Foreskin fibroblast (primary cell): ENCODE measurements at places on chromosomes 13 and 19.

GRCh38 chr13:113350065-113350937 is 13.6 kb downstream of the GRTP1 start:
- DNase-seq = no peak

DNA sequence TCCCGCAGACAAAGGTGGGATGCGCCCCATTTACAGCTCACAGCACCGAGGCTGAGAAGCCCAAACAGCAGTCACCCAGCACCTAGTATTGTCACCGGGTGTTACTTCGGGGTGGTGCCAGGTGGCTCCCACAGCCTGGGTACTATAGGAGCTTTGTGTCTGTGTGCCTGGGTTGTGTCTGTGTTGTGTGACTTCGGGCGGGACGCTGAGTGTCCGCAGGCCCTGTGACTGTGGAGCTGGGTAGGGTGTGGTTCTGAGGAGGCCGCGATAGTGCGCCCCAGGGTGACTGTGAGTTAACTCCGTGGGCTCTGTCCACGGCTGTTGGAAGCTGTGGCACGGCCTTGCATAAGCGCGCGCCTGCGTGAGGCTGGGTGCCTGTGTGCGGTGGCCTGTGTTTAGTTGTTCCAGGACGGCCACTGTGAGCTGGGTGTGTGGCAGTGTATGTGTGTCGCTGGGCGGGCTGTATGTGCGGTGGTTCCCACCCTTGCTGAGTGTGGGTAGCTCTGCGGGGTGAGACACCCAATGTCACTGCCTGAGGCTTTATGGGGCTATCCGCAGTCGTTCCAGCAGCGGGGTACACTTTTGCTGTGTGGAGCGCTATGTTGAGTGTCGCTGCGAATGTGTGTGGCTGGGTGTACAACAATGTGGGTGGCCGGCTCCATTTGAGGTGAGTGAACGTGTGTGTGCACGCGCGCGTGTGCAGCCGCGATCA is 559 bp upstream of the SSBP4 start:
- DNase-seq = peak; percentile 67

GRCh38 chr13:63851526-63851925 is 2435.9 kb upstream of the PCDH20 start:
- DNase-seq = no peak

GRCh38 chr19:13102666-13103580 is at the start of gene LYL1:
Gene LYL1 (minus strand): TSS chr19:13102858. CDS start chr19:13101171, 1,687 bp downstream.
- no peak for DNase-seq

DNA sequence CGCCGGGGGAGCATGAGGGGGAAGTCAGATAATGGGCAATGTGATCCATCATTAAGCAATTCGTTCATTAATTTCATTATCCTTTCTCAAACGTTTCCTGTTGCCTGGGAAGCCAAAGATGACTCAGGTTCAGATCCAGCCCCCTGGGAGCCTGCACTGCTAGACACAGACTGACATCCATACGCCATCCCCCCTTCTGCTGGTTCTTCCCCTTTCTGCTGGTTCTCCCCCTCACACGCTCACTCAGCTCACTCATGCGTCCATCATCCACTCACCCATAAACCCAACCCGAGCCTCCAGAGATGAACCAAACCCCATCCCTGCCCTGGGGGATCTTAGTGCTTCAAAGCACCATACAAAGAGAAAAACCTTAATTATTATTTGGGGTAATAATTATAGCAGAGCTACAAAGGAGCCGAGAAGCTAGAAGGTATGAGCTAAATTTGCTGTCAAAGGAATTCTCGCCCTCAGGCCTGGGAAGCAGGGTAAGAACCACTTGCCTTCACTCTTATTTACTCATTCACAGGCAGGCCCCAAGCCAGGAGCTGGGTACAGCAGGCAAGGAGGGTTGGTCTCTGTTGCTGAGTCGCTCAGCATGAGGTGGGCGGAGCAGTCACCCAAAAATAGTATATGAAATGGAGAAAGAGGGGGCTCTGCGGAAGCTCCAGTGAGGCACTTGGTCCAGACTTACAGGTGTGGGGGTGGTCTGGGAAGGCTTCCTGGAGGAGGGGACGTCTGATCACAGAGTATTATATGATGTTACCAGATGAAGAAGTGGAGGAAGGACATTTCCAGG is 7.0 kb upstream of the ZNF444 start:
- DNase-seq = no peak

GRCh38 chr19:28426730-28427225 is 786.2 kb downstream of the UQCRFS1 start:
- DNase-seq = peak; percentile 9

- DNase-seq = peak; percentile 95
These were observed 16.8 kb downstream of the SPC24 start for GRCh38 chr19:11138601-11139300.

- DNase-seq = no peak
These were observed 55.4 kb downstream of the KDM4B start for GRCh38 chr19:5024282-5024681.

DNA sequence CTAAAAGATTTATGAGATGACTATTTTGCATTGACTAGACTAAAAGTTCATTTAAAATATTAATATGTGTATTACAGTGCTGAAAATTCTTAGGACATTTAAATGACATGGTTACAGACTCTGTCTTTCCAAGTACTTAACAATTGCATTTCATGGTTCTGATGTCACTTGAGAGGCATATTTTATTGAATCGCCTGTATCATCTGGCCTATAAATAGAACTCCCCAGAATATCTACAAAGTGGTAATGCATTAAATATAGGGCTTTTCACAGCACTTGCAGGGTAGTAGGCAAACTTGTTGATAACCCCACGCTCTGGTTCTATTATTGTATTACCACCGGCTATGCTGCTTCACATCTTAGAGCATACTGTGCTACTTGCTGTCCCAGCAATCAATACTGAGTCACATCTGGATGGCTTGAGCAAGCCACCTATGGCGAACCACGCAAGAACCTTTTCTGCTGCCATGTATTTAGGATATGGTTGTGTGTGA is 400.6 kb downstream of the HS6ST3 start:
- no peak for DNase-seq

DNA sequence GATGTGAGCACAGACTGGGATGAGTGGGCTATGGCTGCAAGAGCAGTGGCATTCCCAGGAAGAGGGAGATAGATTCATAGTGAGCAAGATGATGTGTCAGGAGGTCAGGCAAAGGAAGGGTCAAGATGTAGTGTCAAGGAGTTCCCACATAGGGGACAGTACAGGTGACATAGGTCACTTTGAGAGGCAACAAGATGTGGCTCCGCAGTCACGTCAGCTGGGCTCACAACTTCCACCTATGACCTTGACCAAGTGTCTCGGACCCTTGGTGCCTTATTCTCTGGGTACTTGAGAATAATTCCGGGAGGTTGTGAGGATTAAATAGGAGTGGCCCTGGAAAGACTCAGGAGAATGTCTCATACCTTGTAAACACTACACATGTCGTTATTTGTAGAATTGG is 10.5 kb downstream of the ZNF317 start:
- DNase-seq = no peak

DNA sequence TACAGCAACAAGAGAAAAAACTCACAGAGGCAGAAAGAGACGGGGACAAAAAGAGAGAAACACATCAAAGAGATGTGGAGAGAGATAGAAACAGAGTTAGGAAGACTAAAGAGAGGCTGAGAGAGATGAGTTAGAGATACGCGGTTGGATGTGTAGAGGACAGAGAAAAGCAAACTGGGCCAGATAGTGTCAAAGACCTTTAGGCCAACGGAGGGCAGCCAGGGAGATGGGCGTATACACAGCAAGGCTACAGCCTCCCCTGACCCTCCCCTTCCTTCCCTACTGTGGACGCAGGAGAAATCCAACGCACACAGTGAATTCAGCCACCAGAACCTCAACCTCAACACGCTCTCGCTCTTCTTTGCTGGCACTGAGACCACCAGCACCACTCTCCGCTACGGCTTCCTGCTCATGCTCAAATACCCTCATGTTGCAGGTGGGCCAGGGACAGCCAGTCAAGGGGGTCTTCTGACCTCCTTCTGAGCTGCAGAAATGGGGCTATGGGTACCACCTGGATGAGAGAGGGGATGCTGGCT is 18.7 kb downstream of the CYP2B6 start:
- DNase-seq = no peak

DNA sequence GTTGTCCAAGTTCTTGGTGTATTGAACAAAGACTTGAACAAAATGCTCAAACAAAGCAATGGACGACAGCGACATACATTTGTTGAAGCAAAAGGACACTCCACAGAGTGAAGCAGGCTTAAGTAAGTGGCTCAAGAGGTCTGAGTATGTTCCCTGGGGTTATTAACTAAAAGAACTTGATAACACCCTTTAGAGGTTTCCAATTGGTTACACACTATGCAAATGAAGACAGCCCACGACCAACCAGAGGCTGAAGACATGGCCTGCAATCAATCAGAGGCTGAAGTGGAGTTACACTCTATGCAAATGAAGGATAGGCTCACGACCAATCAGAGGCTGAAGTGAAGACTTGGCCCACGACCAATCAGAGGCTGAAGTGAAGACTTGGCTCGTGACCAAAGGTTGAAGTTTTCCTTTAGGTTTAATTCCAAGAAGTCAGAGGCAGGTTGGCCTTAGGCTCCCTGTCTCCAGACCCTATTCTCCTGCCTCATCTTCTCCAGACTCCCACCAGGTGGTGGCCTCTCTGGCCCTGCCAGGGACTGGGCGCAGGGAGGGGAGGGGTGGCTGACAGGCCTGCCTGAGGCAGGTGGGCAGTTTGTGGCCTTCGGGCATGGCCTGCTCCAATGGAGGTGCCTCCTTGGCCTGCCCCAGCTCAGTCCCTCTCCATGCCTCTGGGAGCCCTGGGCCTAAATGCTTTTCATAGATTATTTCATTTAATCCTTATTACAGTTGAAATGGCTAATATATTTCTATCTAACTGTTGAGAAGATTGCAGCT is 38.1 kb downstream of the CCDC169 start:
- no peak for DNase-seq

- no peak for DNase-seq
These were observed 115.7 kb upstream of the KLHL1 start for GRCh38 chr13:70223911-70224310.

- DNase-seq = no peak
These were observed 1141.8 kb downstream of the SLITRK1 start for GRCh38 chr13:82740442-82740841.

GRCh38 chr19:18915639-18916038 is 3.5 kb downstream of the COPE start:
- DNase-seq = peak; percentile 78

- DNase-seq = no peak
These were observed 257.6 kb downstream of the TEX29 start for GRCh38 chr13:111577956-111578605.

DNA sequence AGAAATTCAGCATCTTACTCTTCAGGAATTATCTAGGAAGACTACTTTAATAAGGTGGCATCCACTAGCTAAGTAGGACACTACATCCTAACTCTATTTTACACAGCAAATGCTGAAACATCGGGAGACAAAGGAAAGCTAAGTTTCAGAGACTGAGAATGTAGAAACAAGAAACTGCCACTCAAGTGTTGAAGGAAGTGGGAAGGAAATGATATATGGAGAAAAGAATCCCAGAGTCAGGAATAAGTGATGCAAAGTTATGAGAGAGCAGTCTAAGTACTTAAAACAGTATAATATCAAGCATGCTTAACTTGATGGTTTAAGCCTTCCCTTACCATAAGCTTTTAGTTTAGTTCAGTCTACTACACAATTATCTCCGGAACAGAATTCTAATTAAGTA is 52.4 kb downstream of the RBM26 start:
- no peak for DNase-seq

DNA sequence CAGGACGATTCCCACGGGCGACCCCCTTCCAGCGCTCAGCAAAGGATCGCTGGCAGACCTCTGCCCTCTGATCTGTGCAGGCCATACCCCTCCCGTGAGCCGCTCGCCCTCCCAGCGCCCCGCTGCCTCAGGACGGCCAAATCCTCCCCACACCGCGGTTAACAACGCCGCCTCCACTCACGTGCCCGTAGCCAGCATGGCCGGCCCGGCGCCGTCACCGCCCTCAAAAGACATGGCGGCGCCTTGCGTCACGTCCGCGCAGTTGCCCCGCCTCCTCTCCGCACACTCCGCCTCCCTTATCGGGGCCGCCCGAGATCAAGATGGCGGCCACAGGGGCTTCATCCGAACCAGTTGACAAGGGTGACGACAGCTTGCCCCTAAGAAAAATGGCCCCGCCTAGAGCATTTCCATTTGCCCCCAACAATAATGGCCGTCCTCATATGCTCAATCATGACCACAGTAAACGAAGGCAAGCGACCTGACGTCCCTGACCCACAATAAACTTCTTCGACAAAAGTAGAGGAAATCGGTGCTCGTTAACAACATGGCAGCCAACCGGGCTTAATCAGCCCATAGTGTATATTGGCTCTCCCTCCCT is 634 bp downstream of the AKT1S1 start:
- DNase-seq = peak; percentile 98

DNA sequence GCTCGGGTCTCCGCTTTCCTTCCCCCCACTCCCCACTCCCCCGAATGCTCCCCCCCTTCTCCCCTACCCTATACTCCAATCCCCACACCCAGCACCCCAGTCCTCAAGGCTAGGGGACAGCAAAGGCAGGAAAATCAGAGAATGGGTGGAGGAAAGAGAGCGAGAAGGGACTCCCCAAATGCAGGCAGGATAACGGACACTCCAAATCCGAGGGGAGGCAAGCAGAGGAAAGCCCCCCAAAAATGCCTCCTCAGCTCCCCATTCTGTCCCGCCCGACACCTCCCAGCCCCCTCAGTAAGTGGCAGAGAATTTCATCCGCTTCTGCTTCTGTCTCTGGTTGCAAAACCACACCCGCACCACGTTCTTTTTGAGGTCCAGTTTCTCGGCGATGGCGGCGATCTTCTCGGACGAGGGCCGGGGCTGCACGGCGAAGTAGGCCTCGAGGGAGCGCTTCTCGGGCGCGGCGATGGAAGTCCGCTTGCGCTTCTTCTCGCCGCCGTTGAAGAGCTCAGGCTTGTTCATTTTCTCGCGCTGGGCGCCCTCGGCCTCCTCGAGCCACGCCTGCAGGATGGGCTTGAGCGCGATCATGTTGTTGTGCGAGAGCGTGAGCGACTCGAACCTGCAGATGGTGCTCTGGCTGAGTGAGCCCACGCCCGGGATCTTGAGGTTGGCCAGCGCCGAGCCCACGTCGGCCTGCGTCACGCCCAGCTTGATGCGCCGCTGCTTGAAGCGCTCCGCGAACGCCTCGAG is 2.1 kb downstream of the POU4F1 start:
- peak; percentile 50 for DNase-seq
